ENCODE measurements at places on chromosomes 2 and 18.

GRCh38 chr18:72672364-72673184 is 128.4 kb upstream of the CBLN2 start:
- DNase-seq: peak; percentile 21

DNA sequence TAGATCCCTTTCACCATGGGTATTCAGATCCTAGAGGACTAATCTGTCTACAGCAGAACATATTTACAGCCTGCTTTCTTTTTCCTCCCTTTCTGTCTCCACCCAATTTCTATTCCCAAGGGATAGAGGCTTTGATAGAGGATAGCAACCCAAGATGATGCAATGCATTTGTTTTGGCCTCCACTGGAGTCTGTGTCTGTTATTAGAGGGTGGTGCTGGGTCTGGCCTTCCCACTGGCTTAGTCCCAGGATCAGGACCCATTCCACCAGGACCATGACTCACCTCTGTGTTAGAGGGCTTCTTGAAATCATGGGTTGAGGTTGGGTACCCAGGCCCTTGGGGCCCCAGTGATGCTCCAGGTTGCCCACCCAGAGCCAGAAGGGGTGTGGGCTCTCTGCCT is 239.7 kb upstream of the TNP1 start:
- DNase-seq: no peak

GRCh38 chr2:207813942-207814341 is 44.2 kb upstream of the FZD5 start:
- no peak for DNase-seq

DNA sequence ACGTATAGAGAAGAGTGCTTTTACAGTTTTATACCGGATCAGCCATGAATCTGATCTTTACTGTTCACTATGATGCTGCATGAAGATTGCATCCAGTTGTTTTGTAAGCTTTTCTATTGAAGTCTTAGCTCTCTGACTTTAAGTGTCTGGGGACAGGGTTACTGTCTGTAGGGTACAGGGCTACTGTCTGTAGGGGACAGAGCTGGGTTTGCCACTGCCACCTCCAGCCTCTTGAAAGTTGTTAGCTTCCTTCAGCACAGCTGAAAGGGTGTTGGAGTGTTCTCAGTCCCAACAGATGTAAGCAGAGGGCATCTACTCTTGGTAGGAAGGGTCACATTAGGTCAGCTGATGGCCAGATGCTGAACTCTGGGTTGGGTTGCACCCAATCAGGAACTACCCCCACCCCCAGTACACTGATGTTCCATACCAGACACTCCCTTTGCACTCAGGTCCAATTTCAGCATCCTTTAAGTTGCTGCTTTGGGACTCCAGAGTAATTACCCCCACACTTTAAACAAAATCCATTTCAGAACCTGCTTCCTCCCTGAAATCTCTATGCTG is 58.0 kb downstream of the MYL12B start:
- DNase-seq: no peak

DNA sequence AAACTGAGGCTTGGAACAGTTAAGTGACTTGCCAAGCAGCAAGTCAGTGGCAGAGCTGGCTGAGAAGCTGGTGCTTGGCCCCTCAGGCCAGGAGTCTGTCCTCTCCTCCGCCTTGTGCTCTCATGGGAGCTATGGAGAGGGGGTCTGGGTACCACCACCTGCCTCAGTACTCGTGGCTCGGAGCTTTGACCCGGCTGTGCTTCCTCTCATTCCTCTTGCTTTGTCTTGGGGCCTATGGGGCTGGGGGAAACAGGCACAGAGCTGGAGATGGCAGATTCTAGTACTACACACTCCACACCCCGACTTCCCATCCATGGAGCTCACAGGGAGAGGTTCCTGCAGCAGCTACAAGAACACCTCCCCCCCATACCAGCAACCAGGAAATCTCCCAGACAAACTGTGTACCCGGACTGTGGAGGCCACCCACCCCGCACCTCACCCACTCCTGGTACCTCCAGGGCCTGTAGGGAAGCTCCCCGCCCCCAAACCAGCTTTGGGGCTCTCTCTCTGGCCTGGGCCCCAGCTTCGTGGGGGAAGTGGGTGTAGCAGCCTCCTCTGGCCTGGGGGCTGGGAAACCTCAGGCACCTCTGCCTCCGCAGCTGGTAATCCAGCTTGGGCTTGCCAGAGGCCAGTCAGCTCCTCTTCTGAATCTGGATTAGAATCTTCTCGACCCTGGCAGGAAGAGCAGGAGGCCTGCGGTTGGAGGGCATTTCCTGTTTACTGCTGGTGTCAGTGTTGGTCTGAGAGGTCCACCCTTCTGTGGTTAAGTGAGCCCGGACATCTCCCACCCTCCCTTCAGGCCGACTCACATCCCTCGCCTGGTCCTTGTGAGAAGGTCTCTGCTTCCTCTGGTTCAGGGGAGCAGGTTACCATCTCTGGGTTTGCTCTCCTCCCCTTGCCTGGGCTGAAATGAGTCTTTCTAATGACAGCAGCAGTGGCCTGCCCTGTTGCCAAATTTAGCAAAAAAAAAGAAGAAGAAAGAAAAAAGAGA is 22.3 kb upstream of the RHOB start:
- no peak for DNase-seq

- DNase-seq: no peak
These were observed 63.9 kb upstream of the SMIM21 start for GRCh38 chr18:75491361-75491760.

DNA sequence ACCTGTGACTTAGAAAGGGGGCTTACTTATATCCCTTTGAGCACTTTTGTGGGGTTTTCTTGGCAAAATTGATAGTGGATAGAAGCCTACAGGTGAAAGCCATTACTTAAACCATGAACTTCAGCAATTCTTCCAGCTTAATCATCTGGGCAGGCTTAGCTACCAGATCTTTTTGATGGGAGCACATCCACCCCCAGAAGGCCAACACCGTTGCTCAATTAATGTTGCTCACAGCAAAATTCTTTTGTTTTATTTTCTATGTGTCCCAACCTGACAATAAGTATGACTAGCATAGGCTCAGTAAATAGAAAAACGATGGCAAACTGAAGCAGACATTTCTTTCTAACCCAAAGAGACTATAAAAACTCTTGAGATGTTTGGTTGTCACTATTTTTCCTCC is 269.4 kb upstream of the TCF4 start:
- DNase-seq: no peak

- DNase-seq: no peak
These were observed 95.3 kb upstream of the GLS start for GRCh38 chr2:190785334-190785733.

DNA sequence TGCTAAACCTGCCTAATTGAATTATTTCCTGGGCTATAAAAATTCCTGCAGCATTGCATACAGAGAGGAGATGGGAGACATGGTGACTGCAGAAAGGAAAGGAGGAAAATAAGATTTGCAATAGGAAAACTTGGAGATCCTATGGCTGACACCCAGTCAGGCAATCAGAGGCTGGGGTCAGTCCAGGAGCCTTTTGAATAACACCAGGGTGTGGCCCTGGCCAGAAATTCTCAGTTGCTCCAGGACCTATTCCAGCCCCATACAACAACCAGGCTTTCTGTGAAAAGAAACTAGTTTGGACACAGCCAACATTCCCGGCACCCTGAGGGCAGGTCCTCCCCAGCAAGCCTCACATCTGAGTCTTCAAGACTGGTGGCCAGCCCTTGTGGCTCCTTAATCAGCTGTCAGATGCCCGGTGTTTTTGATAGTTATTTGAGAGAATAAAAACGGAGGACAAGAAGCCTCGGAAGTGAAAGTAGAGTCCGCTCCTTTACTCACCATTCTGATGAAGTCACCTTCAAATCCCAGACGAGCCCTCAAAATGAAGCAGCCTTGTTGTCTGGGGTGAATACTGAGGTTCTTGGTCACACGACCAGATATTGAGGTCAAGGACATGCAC is 31.1 kb upstream of the GMCL1 start:
- no peak for DNase-seq

GRCh38 chr2:25381502-25381901 is 39.8 kb upstream of the DNMT3A start:
- no peak for DNase-seq

- DNase-seq: no peak
These were observed 22.6 kb upstream of the DYTN start for GRCh38 chr2:206740800-206741199.

GRCh38 chr2:57450170-57450569 is 596.4 kb upstream of the VRK2 start:
- no peak for DNase-seq

GRCh38 chr2:225615514-225615913 is 216.0 kb downstream of the NYAP2 start:
- no peak for DNase-seq

DNA sequence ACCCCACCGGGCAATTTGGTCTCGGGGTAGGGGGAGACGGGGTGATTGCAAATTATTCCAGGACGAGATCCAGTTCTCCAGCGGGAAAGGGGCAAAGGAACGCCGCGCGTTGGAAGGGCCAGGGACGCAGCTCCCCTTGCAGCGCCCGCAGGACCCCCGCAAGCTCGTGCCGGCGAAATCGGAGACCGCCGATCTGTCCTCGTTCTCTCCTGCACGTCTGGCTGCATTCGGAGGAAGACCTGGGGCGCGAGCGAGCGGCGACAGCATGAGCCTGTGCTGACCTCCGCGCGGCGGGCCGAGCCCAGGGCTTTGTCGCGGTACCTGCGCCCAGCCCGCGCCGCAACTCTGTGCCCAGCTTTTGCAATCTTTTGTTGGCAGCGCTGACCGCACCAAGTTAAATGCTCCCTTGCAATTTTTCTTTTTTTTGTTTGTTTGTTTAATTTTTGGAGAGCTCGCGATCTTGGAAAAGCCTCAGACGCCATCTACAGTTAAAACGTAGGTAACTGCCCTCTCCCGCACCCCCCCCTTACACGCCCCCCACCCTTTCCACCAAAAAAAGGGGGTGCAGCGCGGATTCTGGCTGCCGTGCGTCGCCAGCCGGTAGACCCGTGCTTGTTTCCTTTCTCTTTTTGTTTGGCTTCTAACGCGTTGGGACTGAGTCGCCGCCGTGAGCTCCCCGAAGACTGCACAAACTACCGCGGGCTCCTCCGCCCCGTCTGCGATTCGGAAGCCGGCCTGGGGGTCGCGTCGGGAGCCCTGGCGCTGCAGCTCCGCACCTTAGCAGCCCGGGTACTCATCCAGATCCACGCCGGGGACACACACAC is 667 bp downstream of the TRIB2 start:
- no peak for DNase-seq

DNA sequence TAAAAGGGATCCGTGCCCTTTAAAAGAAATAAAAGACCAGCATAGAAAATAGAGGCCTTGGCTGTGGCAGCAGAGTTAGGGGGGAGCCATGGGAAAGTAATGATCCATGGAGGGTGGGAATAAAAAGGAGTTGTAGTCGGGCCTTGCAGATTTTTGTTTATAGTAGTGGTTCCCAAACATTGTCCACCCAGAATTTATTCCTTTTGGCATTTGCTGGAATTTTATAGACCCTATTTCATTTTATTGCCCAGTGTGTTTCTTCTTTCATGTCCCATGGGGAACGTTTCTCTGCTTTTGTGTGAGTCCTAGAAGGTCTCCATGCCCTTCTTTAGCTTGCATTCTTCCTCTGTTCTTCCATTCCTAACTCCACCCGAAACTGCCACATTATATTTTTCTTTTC is 222.2 kb downstream of the LTBP1 start:
- DNase-seq: no peak

DNA sequence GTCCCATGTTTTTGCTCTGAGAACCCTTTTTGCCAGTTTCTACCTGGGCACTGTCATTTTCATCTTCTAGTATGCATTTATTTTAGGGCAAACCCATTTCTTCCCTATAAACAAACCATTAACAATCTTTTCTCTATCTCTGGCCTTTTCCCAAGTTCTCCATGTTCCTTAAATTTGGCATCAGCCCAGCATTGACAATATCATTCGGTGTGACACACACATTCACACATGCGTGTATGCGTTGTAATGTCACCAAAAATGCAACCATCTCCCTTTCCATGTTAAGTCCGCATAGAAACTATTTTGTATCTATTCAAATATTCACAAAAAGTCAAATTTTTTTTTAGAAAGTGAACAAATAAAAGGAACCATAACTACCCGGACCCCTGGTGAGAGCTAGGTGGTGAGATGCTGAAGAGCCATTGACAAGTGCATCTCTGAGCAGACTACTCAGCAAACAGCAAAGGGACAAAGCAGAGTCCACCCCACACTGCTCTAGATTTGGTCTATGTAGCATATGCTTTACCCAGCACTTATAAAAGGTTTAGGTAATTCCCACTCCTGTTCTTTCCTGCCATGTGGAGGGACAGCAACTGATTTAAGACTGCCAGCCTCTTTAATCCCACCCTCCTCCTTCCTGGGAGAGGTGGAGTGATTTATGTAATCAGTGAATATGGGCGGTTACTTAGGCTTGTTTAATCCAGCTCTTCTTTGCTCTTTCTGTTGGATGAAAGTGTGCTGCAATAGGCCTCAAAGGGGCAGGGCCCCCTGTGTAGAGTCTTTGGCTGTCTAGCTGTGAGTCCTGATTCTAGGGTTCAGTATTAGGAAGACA is 124.1 kb downstream of the METTL8 start:
- DNase-seq: no peak
